ENCODE measurements at places on chromosomes 4 and X.

GRCh38 chr4:145341381-145341780, 140.3 kb upstream of the SMAD1 start:
- DNase-seq = no peak

DNA sequence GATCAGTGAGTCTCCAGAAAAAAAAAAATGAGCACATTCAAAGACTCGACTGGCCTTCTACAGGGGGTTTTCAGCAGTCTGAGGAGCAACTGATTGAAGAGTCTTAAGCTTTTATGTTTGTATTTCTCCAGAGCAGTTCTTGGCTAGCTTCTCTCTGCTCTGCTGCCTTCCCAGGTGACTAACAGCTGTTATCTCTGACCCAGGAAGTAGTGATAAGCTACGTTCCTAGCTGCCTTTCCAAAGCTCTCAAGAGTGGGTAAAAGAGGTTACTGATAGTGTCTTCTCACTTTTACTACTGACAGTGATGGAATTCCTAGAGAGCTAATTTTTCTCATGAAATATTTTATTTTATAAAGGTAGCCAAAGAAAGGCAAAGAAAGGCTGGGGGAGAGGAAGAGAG, 66.6 kb downstream of the ENOX2 start:
- no peak for DNase-seq

DNA sequence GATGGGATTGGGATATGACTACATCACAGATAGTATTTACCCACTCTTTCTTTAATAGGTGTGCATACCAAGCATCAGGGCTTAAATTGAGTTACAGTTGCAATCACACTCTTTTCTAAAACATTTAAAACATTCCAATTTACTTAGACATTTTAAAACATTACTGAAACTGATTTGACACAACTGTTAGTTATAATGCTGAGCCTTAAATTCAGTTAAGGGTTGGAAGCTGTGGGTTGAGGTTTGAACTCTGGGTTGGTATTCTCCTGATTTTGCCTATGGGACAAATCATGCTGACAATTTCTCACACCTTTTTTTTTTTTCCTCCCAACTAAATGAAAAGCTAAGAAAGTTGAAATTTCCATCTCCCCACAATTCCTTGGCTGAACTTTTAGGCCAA, 16.3 kb downstream of the SLIT2 start:
- DNase-seq = no peak

DNA sequence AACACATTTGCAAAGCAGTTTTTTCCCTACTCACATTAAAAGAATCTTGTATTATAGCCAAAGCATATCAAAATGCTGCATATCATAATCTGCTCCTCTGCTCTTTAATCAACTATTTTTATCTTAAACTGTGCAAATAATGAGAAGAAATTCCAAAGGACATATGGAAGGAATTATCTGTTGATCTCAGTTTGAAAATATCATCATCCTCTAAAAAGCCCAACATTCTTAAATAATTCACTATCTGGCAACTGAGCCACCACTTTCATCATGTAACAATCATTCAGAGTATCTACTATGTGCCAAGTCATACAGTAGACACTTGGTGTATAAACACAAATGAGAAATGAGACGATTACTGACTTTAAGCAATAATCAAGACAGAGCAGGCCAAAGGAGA, 63.0 kb downstream of the PRSS12 start:
- DNase-seq = no peak

DNA sequence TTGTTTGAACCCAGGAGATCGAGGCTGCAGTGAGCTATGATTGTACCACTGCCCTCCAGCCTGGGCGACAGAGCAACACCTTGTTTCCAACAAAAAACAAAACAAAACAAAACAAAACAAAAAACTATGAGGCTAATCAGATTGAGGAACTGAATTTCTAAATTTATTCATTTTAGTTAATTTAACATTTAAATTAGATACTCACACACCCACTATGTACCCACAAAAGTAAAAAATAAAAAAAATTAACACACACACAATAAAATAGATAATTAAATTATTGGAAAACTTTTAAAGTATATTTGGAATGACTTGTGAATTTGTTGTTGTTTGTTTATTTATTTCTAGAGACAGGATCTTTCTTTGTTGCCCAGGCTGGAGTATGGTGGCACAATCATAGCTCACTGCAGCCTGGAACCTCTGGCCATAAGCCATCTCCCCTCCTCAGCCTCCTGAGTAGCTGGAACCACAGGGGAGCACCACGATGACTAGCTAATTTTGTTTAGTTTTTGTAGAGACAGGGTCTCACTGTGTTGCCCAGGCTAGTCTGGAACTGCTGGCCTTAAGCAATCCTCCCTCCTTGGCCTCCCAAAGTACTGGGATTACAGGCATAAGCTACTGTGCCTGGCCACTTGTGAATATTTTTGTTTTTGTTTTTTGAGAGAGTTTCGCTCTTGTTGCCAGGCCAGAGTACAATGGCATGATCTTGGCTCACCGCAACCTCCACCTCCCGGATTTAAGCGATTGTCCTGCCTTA, 9.8 kb upstream of the ZNF157 start:
- DNase-seq = no peak

DNA sequence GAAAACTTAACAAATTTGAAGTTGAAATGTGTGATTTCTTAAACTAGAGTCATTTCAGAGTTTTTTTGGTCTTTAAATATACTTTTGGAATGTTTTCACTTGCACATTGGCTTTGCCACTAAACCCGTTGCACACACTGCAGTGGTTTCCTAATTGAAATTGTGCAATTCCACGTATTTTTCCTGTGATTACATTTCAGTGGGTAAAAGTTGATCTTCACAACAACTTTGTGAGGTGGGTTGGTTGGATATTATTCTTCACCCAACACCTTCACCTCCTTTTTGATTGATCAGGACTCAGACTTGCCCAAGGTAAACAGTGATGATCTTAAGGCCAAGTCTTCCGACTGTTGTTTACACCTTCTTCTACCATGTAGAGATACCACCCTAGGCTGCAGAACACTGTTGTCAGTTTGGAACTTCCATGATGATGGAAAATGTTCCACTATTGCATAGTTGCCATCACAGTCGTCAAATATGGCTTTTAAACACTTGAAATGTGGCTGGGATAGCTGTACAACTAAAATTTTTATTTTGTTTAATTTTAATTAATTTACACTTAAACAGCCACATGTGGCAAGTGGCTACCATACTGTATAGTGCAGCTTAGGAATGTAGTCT, 13.7 kb downstream of the SEPTIN11 start:
- DNase-seq = no peak

- no peak for DNase-seq
These were observed 79.8 kb downstream of the RLIM start for GRCh38 chrX:74534569-74535038.

GRCh38 chrX:118178450-118178849, 61.8 kb upstream of the KLHL13 start:
- DNase-seq = no peak

DNA sequence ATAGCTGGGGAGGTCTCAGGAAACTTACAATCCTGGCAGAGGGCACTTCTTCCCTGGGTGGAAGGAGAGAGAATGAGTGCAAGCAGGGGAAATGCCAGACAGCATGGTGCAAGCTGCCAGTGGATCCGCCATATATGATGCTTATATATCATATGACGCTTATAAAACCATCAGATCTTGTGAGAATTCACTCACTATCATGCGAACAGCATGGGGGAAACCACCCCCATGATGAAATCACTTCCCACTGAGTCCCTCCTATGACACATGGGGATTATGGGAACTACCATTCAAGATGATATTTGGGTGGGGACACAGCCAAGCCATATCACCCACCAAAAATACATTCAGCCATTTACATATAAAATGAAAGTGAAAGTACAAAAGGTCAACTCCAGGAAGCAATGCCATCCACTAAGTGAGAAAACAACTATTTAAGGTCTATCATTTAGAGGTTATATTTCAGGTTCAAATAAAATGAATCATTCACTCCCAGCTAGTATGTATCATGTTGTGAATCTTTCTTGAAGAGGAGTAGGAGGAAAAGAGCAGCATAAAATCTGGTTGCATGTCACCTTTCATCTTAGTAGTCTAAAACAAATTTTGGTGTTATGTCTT, 20.3 kb upstream of the DYNLT3 start:
- DNase-seq = no peak

DNA sequence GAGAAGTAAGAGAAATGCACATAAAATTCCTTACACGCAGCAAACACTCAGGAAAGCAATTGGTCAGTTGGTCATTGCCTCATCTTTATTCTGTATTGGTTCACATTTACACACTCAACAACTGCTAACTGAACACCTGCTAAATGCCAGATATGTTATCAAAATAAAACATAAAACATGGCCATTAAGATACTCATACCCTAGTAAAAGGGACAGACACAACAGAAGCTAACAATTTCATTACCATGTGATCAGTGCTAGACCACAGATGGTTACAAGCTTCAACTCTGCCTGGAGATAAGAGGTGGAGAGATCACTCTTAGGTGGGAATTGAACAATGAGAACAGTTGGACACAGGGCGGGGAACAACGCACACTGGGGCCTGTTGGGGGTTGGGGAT, 26.2 kb downstream of the TEC start:
- DNase-seq = no peak

DNA sequence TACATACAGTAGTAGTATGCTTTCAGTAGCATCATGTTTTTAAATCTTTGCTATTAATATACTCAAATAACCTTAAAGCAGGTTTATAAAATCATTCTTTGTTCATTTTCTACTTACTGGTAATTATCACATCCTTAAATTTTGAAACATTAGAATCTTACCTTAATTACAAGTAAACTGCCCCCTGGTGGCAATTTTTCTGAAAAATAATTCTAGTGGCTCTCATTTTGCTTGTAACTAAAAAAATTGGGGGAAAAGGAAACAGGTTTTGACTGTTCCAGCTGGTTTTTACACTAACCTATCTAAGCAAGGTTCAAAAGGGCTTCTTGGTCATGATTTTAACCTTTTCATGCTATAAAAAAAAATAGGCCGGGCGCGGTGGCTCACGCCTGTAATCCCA, 18.5 kb upstream of the DCAF4L1 start:
- no peak for DNase-seq

DNA sequence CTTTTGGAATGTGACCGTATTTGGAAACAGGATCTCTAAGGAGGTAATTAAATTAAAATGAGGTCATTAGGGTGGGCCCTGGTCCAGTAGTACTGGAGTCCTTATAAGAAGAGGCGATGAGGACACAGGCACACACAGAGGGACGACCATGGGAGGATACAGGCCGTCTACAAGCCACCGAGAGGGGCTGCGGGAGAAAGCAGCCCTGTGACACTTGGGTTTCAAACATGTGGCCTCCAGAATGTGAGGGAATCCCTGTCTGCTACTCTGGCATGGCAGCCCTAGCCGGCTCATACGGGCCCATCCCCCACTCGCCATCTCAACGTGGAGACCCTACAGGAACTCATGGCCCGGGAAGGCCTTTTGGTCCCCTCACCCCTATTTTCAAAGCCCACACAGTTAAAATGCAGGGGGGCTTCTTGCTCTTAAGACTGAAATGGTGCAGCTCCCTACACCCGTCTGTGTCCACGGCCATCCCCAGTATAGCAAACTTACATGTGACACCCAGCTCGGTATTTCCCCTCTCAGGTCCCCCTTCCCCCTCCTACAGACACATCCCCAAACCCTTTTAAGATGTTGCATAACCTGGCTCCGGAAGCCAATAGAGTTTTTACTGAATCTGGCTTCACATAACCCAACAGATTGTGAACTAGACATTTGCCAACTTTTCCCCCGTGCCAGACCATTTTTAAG, 124.1 kb upstream of the TBL1X start:
- DNase-seq = no peak

DNA sequence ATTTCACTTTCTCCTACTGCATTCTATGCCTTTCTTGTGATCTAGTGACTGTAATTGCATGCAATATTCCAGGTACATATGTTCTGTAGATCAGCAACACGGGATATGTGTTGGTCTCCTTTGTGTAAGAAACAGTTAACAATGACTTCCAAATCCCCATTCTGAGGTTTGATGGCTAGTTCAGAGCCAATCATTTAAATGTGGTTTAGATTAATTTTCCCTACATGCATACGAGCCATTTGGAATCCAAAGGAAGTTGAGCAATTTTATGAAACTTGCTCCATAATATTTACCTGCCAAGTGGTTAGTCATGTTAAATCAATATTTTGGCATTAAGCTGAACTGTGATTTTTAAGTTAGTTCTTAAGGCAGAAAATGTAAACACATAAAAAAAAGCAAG, 172.8 kb upstream of the DCAF12L2 start:
- no peak for DNase-seq

DNA sequence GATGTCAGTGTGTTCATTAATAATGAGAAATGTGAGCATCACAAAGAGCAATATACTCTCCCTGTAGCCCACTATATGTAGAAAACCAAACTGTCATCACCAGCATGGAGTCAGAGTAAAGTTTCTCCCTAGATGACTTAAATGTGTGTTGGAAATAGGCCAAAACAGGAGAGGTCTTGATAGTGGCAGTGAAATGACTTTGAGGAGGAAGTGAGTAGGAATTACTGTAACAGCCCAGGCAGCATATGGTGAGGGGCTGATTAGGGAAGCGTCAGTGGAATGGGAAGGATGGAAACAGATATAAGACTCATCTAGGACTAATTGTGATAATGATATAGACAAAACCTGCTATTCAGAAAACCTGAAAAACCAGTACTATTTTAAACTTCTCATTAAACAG, 83.9 kb downstream of the ATXN3L start:
- DNase-seq = no peak

DNA sequence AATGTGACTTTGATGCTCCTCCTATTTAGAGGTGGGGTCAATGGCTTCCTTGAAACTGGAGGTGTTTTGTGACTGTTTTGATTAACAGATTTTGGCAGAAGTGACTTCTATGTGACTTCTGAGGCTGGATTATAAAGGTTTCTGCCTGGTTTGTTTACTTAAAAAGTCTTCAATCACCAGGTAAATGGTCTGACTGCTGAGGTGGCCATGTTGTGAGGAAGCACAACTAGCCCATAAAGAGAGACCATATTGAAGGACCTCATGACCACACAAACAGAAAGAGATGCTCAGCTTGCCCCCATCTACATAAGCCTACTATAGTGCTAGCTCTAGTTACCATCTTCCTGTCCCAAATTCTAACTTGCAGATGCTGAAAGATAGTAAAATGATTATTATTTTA, 14.3 kb upstream of the LSM6 start:
- DNase-seq = no peak

DNA sequence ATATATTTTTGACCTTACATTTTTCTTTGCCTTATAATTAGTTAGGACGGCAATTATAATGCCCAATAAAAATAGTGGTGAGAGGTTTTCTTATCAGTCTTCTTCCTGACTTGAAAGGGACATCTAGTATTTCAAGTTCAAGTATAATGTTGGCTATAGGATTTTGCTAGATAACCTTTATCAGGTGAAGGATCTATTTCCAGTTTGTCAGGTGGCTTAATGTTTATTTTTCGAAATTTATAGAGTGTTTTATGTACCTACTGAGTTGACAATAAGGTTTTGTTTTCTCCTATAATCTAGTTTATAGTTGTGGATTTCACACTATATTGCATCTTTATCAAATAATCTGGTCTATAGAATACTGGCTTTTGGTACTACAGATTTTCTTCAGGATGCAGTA, 351.8 kb upstream of the FGF13 start:
- no peak for DNase-seq

GRCh38 chr4:75733369-75733768, 9.0 kb downstream of the USO1 start:
- DNase-seq = no peak

- DNase-seq = no peak
These were observed 224.5 kb upstream of the PGRMC2 start for GRCh38 chr4:128512161-128512560.

GRCh38 chrX:54043056-54043455, 1.2 kb downstream of the PHF8 start:
- no peak for DNase-seq
